ENCODE measurements at places on chromosomes 2 and 18. TPM values are rescaled to one million over a fixed set of nuclear protein-coding genes. Genes with fewer than 3 reads are reported as not detected.

The INPP5D gene
- total RNA-seq: 39.6 TPM

The NEUROD1 gene
- total RNA-seq: not detected

The KCNIP3 gene
- 2.0 TPM for total RNA-seq

The SCN2A gene
- under 0.01 TPM for total RNA-seq

The STPG4 gene
- total RNA-seq: 0.13 TPM

The HS1BP3 gene
- total RNA-seq: 24.7 TPM

The IKZF2 gene
- total RNA-seq: 0.93 TPM

The LOXHD1 gene
- total RNA-seq: not detected

The SULT1C4 gene
- 4.7 TPM for total RNA-seq

The RAB27B gene
- total RNA-seq: 0.27 TPM

The C1GALT1C1L gene
- not detected for total RNA-seq

The ANKRD36C gene
- total RNA-seq: 171 TPM

The ST6GAL2 gene
- not detected for total RNA-seq

The POU3F3 gene
- total RNA-seq: not detected

The DUSP2 gene
- total RNA-seq: 0.93 TPM

The EGR4 gene
- not detected for total RNA-seq

The PDE1A gene
- 0.27 TPM for total RNA-seq

Data from thoracic aorta endothelial cell (primary cell).